Spleen (tissue), 13 donors: ENCODE measurements at places on chromosomes 4 and X.
A peak's percentile ranks its signal among the peaks of the same experiment; 100 is the strongest.

GRCh38 chr4:97942951-97943350 lies 200.3 kb downstream of the STPG2 start:
- H3K27me3 ChIP-seq: no peaks in the 10 kb centered on the region
- no peak overlapping the region for H3K4me3 ChIP-seq
- no peaks in the 10 kb centered on the region for H3K4me1 ChIP-seq
- H3K36me3 ChIP-seq: no peaks in the 10 kb centered on the region

- H3K4me3 ChIP-seq: no peak overlapping the region
- peaks cover 4% of the 10 kb centered on the region for H3K36me3 ChIP-seq
- no peak overlapping the region for H3K27ac ChIP-seq
- DNase-seq: no peak
Observed at GRCh38 chrX:110066488-110067225, 63.7 kb downstream of the TMEM164 start.

DNA sequence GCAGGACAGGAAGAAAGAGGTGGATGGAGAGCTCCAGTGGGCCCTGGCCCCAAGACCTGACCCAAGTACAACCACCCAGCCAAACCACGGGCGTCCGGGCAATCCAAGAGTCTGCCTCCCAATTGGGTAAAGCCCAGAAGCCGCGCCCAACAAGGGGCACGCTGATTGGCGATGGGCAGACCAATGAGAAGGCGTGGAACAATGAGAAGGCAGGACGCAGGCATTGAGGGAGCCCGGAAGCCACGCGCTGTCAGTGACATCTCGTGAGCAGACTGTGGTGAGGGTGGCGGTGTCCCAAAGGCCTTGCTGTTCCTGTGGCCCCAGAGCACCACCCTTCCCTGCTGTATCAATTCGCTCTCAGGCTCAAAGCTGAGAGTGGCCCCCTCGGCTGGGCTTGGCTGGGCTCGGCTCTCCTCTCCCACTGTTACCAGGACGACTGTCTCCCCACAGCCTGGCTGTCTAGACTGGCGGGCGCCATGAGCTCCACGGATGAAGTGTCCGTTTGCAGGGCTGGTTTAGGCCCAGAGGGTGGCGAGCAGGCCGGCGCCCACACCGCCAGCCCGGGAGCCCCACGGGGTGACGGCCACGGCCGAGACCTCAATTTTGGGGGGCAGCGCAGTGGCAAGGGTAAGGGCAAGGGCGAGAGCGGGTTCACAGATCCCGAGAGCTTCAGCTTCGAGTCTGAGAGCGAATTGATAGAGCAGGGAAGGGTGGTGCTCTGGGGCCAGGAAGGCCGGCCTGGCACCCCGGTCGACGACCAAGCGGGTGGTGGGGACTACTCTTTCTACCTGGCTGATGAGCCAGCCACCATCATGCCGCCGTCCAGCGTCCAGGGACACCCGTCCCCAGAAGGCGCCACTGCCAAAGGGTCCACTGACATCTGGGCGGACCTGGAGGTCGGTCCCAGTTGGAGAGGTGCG lies at the start of gene LOC101059915:
Gene LOC101059915, plus strand, starts transcription at position 219 of the 920 bp plus-strand sequence.
- no peaks in the 10 kb centered on the region for H3K27me3 ChIP-seq
- no peaks in the 10 kb centered on the region for H3K36me3 ChIP-seq
- no peaks in the 10 kb centered on the region for H3K4me1 ChIP-seq

- H3K27ac ChIP-seq: no peak overlapping the region
- no peaks in the 10 kb centered on the region for H3K36me3 ChIP-seq
- H3K4me3 ChIP-seq: no peak overlapping the region
- H3K27me3 ChIP-seq: no peaks in the 10 kb centered on the region
Observed at GRCh38 chr4:100067255-100067654, 117.2 kb upstream of the H2AZ1 start.

- DNase-seq: no peak
- no peaks in the 10 kb centered on the region for H3K36me3 ChIP-seq
- no peaks in the 10 kb centered on the region for H3K27me3 ChIP-seq
- H3K27ac ChIP-seq: peak overlapping the region; percentile 62
- peak overlapping the region; percentile 26 for H3K4me3 ChIP-seq
Observed at GRCh38 chr4:86452422-86452891, 92.6 kb upstream of the MAPK10 start.

DNA sequence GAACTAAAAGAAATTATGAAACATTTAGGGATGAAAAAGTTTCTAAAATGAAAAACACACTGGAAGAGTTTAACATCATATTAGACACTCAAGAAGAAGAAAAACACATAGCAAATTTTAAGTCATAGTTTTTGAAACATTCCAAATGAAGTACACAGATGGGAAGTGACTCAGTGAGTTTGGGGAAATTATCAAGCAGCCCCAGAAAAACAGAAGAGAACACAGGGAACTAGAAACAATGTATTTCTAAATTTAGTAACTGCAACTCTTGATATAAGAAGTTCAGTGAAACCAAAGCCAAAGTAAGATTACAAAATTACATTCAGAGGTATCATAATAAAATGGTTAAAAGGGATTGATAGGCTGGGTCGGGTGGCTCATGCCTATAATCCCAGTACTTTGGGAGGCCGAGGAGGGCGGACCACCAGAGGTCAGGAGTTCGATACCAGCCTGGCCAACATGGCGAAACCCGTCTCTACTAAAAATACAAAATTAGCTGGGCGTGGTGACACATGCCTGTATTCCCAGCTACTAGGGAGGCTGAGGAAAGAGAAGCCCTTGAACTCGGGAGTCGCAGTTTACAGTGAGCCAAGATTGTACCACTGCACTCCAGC lies 461.2 kb downstream of the KCTD8 start:
- no peaks in the 10 kb centered on the region for H3K36me3 ChIP-seq
- DNase-seq: no peak
- H3K27me3 ChIP-seq: no peaks in the 10 kb centered on the region
- H3K4me1 ChIP-seq: no peaks in the 10 kb centered on the region

- H3K27ac ChIP-seq: no peak overlapping the region
- no peaks in the 10 kb centered on the region for H3K4me1 ChIP-seq
- no peak overlapping the region for H3K4me3 ChIP-seq
- no peaks in the 10 kb centered on the region for H3K27me3 ChIP-seq
Observed at GRCh38 chr4:186852964-186853391, 129.3 kb upstream of the FAT1 start.

GRCh38 chrX:29662759-29663503 lies 552.4 kb upstream of the MAGEB2 start:
- no peaks in the 10 kb centered on the region for H3K36me3 ChIP-seq
- no peak for DNase-seq
- H3K4me1 ChIP-seq: no peaks in the 10 kb centered on the region
- H3K27me3 ChIP-seq: no peaks in the 10 kb centered on the region
- H3K4me3 ChIP-seq: no peak overlapping the region
- H3K27ac ChIP-seq: no peak overlapping the region

- peak overlapping the region; percentile 47 for H3K27ac ChIP-seq
- H3K4me1 ChIP-seq: no peaks in the 10 kb centered on the region
- peaks cover 8% of the 10 kb centered on the region for H3K36me3 ChIP-seq
- H3K27me3 ChIP-seq: no peaks in the 10 kb centered on the region
- no peak overlapping the region for H3K4me3 ChIP-seq
- no peak for DNase-seq
Observed at GRCh38 chrX:77668391-77669237, 117.4 kb downstream of the ATRX start.

GRCh38 chr4:9875516-9875915 lies 94.1 kb downstream of the DRD5 start:
- no peaks in the 10 kb centered on the region for H3K36me3 ChIP-seq
- DNase-seq: no peak
- H3K4me1 ChIP-seq: no peaks in the 10 kb centered on the region
- no peaks in the 10 kb centered on the region for H3K27me3 ChIP-seq
- H3K4me3 ChIP-seq: no peak overlapping the region
- no peak overlapping the region for H3K27ac ChIP-seq

- H3K36me3 ChIP-seq: peaks cover 27% of the 10 kb centered on the region
- H3K27me3 ChIP-seq: no peaks in the 10 kb centered on the region
- peak; percentile 57 for DNase-seq
- peaks cover 2% of the 10 kb centered on the region for H3K4me1 ChIP-seq
Observed at GRCh38 chr4:78928835-78929234, 10.4 kb downstream of the PAQR3 start.

- DNase-seq: no peak
- H3K27me3 ChIP-seq: no peaks in the 10 kb centered on the region
- H3K4me3 ChIP-seq: no peak overlapping the region
- no peaks in the 10 kb centered on the region for H3K36me3 ChIP-seq
- no peak overlapping the region for H3K27ac ChIP-seq
Observed at GRCh38 chr4:11839889-11840288, 411.2 kb upstream of the HS3ST1 start.

- no peak for DNase-seq
- no peaks in the 10 kb centered on the region for H3K27me3 ChIP-seq
- H3K36me3 ChIP-seq: no peaks in the 10 kb centered on the region
- no peak overlapping the region for H3K27ac ChIP-seq
- H3K4me1 ChIP-seq: no peaks in the 10 kb centered on the region
Observed at GRCh38 chr4:74638689-74639088, 155.6 kb downstream of the BTC start.

GRCh38 chrX:56231537-56232090 lies 542 bp upstream of the KLF8 start:
- no peak overlapping the region for H3K27ac ChIP-seq
- H3K4me1 ChIP-seq: peaks cover 4% of the 10 kb centered on the region
- H3K4me3 ChIP-seq: peak overlapping the region; percentile 36
- peaks cover 24% of the 10 kb centered on the region for H3K27me3 ChIP-seq
- H3K36me3 ChIP-seq: no peaks in the 10 kb centered on the region
- DNase-seq: no peak

DNA sequence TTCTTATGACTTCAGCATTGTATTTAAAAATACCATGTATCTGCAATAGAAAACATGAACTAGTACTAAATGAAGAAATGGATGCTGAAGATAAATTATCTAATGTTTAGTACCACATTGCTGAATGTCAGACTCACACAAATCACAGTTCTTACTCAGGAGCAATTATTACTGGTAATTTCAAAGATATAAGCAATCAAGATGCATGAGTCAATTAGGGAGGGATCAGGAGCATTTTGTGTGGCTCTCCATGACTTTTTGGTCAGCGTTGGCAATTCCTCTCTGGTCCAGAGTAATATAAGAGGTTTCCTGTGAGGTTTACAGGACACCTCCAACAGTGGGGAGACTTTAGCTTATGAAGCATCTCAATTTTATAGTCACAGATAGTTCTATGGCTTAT lies 167.0 kb upstream of the PCDH7 start:
- no peaks in the 10 kb centered on the region for H3K4me1 ChIP-seq
- no peaks in the 10 kb centered on the region for H3K27me3 ChIP-seq
- no peaks in the 10 kb centered on the region for H3K36me3 ChIP-seq
- DNase-seq: no peak
- no peak overlapping the region for H3K27ac ChIP-seq
- H3K4me3 ChIP-seq: no peak overlapping the region

- no peaks in the 10 kb centered on the region for H3K4me1 ChIP-seq
- H3K27me3 ChIP-seq: no peaks in the 10 kb centered on the region
- no peaks in the 10 kb centered on the region for H3K36me3 ChIP-seq
- no peak overlapping the region for H3K27ac ChIP-seq
Observed at GRCh38 chr4:27368781-27369180, 508.1 kb downstream of the STIM2 start.

- H3K36me3 ChIP-seq: no peaks in the 10 kb centered on the region
- no peaks in the 10 kb centered on the region for H3K27me3 ChIP-seq
- no peak overlapping the region for H3K4me3 ChIP-seq
- H3K4me1 ChIP-seq: no peaks in the 10 kb centered on the region
Observed at GRCh38 chrX:44223150-44223549, 120.3 kb downstream of the EFHC2 start.

GRCh38 chr4:1998296-1998695 lies 10.5 kb downstream of the NELFA start:
- no peaks in the 10 kb centered on the region for H3K27me3 ChIP-seq
- peaks cover 3% of the 10 kb centered on the region for H3K4me1 ChIP-seq
- no peak overlapping the region for H3K27ac ChIP-seq
- no peaks in the 10 kb centered on the region for H3K36me3 ChIP-seq
- DNase-seq: no peak

DNA sequence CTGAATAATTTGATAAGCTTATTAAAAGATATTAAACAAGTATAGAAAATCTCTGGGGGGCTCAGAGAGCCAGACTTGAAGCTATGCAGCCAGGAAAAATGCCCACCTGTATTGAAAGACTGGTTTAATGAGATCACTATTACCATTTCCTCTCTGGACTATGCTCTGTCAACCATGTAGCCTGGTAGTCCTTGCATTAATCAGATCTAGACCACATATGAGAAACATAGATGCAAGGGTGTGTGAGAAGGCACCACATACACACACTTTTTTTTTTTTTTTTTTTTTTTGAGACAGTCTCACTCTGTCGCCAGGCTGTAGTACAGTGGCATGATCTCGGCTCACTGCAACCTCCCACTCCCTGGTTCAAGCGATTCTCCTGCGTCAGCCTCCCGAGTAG lies 75.9 kb upstream of the ATP8A1 start:
- no peak overlapping the region for H3K4me3 ChIP-seq
- no peak overlapping the region for H3K27ac ChIP-seq
- DNase-seq: no peak
- H3K36me3 ChIP-seq: no peaks in the 10 kb centered on the region
- no peaks in the 10 kb centered on the region for H3K27me3 ChIP-seq
- H3K4me1 ChIP-seq: no peaks in the 10 kb centered on the region

GRCh38 chrX:76971393-76972376 lies 475.5 kb upstream of the FGF16 start:
- H3K4me3 ChIP-seq: no peak overlapping the region
- H3K4me1 ChIP-seq: no peaks in the 10 kb centered on the region
- DNase-seq: no peak
- no peaks in the 10 kb centered on the region for H3K27me3 ChIP-seq
- no peak overlapping the region for H3K27ac ChIP-seq

DNA sequence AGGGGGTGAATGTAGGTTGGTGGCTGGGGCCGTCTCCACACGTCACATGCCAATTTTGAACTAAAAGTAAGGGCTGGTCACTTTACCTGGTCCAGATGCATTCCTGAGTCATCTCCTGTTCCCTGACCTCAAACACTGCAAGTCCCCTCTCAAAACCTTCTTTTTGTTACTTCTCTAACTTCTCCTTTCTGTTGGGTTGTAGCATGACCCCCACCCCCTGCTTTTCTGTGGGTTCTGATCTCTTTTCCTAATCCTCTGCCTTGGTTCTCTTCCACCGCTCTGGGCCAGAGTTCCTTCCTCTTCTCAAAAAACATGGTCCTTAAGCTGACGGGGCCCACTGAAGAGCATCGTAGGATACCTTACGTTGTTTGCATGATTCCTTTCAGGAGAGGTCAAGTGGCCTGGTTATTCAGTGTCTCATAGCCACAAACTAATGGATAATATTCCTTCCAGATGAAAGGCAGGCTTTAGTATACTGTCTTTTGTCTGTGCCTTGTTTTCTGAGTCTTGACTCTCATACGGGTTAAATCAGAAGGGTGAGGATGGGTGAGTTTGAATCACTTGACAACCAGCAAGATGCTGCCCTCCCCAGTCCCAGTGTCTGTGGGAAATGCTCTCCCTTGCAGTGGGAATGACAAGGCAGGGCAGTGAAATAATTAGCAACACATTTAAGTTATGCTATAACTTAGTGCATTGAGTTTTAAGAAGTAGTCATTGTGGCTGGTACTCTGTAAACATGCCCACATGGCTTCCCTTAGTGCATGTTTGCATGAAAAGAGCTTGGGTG lies 15.1 kb downstream of the SMS start:
- no peaks in the 10 kb centered on the region for H3K36me3 ChIP-seq
- H3K27ac ChIP-seq: no peak overlapping the region
- DNase-seq: no peak
- no peaks in the 10 kb centered on the region for H3K4me1 ChIP-seq
- H3K27me3 ChIP-seq: no peaks in the 10 kb centered on the region
- H3K4me3 ChIP-seq: no peak overlapping the region
